Activated CD4-positive, alpha-beta T cell treated with anti-CD3 and anti-CD28 coated beads, Interleukin-10, Interleukin-2, amounts not matched to agents 100 ng/mL and 50 ng/mL, durations not matched to agents 16 hours and 8 hours (primary cell): ENCODE measurements at places on chromosomes 7 and 10.

GRCh38 chr7:53315981-53316380 is 280.5 kb downstream of the POM121L12 start:
- no peak for DNase-seq

DNA sequence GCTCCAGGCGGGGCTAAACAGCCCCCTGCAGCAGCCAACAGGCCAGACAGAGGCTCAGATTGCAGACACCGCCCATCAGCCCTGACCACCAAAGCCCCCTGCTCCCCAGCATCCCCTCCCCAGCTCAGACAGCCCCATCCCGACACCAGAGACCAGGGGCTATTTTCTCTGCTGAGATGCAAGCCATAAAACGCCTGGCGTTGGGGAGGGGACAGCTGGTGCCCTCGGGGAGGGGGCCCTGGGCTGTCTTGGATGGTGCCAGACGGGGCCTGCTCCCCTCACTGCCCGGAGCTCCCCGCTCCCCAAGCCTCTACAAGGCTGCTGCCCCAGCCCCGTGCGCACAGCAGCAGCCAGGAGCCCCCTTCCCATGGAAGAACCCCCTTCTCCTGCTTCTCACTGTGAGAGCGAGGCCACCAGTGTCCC is 31.8 kb downstream of the GET4 start:
- no peak for DNase-seq

GRCh38 chr7:138970446-138970845 is 10.7 kb downstream of the KIAA1549 start:
- no peak for DNase-seq

DNA sequence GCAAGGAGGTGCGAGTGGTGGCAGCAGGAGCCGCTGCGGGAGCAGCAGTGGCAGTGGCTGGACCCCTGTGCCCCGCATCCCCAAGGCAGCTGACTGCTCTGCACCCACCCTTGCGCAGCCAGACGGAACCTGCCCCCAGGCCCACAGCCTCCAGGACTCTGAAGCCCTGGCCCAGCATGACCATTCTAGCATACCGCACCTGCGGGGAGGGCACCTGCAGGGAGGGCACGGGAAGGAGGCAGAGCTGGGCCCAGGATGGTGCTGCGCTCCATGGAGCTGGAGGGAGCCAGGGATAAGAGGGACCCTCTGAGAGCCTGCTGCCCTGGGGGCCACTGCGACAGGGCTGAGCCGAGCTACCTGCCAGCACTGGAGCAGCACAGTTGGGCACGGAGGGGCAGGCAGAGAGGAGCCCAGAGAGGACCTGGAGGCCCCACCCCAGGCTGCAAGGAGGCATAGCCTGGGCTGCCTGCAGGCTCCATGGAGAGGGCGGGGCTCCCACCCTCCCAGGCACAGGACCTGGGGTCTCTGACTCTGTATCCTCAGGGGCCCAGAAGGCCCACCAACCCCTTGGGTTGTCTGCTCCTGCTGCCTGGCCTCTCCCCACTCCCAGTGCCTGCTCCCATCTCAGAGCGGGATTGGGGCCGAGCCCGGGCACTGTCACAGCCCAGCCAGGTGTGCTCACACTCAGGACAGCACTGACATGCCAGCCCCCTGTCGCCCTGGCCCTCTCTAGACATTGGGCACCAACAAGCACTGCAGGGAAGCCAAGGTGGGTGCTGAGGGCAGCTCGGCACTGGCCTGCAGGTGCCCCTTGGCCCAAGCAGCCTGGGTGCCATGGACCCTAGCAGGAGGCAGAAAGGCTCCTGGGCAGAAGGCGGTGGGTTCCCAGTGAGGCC is 87.6 kb downstream of the HTR7 start:
- no peak for DNase-seq

DNA sequence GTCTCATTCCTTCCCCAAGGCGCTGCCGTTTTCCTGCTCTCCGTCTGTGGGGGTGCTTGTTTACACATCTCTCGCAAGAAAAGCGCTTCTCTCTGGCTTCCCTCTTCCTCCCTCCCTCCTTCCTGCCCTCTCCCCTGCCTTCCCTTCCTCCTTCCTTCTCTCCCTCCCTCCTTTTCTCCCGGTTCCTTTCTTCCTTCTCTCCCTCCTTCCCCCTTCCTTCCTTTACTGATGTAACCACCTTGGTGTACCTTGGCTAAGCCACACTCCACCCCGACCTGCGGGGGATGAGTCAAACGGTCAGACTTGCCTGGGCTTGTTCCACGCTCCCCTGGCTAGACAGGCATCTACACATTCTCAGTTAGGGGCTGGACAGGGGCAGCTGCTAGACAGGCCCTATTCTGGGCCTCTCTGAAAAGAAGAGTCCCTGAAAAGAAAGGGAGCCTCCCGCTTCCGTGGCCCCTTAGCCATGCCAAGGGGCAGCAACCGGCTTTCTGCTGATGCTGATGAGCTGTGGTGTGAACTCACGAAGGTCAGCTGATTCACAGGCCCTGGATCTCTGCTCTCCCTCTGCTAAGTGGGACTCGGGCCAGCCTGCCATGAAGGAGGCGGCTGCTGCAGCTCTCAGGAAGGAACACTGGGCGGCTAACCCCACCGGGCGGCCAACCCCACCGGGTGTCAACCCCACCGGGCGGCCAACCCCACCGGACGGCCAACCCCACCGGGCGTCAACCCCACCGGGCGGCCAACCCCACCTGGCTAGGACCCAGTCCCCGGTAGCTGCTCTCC is 216.8 kb downstream of the TCERG1L start:
- no peak for DNase-seq

- no peak for DNase-seq
Measured at GRCh38 chr10:122310311-122311050, 39.4 kb downstream of the BTBD16 start.

DNA sequence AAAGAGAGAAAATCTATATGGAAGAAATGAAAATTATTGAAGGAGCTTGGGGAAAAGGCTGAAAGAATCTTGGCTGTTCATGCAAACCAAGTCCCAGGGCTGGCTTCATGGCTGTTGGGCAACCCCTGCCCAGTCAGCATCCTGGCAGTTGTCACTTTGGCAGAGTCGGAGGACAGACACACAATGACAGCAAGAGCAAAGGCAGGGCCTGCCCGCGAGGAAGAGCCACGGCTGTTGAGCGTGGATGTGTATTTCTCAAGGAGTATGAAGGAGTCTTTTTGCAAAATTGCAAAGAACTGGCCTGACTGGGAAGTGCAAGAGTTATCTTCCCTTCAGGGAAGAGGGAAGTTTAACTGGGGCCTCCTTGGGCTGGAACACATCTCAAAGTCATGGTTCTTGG is 11.7 kb downstream of the PTPRE start:
- DNase-seq = no peak

DNA sequence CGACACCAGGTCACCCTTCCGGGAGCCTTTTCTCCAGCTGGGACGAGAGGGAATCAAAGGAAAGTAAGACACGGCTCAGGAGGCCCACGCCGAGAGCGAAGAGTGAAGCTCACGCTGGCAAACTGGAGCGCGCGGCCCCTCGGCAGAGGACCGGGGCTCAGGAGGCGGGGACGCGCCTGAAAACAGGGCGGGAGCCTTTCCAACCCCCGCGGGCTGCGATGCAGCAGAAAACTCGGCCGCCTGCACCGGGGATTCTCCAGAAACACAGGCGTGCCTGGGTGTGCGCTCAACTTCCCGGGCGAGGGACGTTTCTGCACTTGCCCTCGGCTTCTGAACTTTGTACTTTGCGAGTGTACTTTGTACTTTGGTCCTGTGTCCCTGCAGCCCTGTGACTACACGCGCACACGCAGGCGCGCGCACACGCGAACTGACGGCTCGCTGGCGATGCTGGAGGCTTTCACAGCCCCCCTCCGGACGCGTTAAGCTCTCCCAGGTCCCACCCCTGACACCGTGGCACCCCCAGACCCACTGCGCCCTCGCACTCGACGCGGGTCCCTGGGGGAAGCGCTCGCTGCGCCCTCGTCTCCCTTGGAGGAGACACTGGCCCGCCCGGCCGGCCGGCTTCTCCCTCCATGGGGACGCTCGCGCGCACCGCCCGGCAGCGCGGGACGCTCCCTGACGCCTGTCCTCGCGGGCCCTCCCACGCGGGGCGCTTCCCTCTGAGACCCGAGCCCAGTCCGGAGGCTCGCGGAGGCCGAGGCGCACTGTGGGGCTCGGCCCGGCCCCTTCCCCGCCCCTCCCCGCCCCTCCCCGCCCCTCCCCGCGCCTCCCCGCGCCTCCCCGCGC is 588 bp upstream of the PAOX start:
- peak; percentile 50 for DNase-seq

- DNase-seq = no peak
Measured at GRCh38 chr10:97015240-97015639, 170.5 kb downstream of the SLIT1 start.

- DNase-seq = no peak
Measured at GRCh38 chr10:44427037-44427436, 42.1 kb upstream of the CXCL12 start.

- DNase-seq = no peak
Measured at GRCh38 chr7:2157473-2158279, 75.1 kb downstream of the MAD1L1 start.

GRCh38 chr7:81111358-81111757 is 192.5 kb upstream of the SEMA3C start:
- no peak for DNase-seq

GRCh38 chr7:42902331-42902730 is 9.5 kb downstream of the C7orf25 start:
- no peak for DNase-seq

- no peak for DNase-seq
Measured at GRCh38 chr10:113180401-113181154, 230.5 kb downstream of the TCF7L2 start.

DNA sequence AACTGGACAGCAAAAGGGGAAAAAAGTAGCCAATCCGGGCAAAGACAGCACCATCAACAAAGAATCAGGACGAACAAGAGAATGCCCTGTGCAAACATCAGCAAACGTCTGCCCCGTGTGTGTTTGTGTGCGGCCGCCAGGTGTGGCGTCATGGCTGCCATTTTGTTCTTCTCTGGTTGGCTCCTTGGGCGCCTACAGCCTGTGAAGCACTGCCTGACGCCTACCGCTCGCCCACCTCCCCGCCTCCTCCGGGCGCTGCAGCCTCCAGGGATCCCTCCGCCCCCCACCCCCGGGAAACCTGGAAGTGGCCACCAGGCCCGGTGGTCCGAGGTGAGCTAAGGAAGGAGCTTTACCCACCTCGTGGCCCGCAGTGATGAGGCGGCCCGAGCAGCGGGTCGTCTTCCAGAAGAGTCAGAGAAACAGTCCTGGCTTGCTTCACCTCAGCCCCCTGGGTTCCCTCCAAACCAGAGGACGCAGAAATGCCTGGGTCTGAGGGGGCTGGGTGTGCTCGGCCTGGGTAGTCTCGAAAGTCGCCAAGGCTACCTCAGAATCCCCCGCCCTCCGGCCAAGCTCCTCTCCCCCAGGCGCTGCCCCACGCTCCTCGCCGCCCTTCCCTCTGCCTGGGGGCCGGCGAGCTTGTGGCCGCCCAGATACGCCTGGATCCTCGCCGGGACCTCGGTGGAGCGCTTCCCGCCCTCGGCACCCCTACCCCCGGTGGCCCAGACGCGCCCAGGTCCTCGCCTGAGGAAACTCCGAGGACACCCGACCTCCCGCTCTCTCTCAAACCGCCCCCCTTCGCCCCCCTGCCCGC is 61.8 kb upstream of the IL6 start:
- DNase-seq = no peak

- DNase-seq = no peak
Measured at GRCh38 chr10:100223879-100224278, 5.5 kb downstream of the CHUK start.
